ENCODE measurements at places on chromosomes 7 and 10.

DNA sequence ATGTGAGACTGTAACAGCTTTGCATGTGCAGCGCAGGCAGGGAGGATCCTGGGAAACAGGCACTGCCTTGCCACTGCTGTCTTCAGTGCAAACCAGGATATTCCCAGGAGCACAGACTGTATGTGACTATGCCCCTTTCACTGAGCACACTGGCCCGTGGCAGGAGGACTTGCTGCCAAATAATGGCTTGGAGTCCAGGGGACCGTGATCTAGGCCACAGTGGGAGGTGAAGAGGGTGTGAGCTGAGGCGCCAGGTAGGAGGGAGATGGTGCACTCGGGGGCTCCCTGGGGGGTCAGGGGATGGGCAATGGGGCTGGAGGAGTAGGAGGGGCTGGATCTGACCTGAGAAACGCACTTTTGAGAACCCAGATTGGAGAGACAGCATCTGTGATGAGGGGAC is 193.4 kb upstream of the ZNF32 start:
- no peak for DNase-seq

- DNase-seq: no peak
These were observed 101.1 kb downstream of the PRKAG2 start for GRCh38 chr7:151775547-151776443.

- DNase-seq: no peak
These were observed 288.7 kb downstream of the SDK1 start for GRCh38 chr7:3589752-3590151.

DNA sequence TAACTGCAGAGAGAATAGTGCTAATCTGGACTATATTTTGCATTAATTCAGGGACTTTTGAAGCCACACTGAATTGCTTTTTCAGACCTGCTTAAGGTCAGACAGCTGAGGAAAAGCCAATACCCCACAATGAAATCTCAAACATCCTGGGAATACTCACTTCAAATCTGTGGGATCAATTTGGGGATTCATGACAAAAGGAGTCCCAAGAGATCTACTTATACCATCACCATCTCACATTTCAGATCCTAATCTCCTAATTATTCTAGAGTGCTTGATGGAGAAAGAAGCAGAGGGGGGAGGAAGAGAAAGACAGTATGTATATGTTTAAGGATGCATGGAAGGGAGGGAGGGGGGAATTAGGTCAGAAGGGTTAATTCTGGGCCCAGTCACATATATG is 202.2 kb downstream of the CACNA2D1 start:
- DNase-seq: no peak

DNA sequence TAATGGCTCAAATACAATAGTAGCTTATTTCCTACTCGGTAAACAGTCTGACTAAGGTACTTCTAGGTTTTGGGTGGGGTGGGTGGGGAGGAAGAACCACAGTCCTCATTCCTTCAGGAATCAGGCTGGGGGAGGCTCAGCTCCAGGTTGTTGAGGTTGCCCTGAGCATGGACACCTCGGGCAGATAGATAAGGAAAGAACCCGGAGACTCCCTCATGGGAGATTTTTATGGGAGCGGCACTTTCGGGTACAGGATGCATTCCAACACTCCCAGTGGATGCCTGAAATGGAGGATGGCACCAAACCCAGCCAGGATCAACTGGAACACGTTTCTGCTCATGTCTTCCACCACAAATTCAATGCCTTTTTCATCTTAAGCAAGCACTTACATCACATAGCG is 5.5 kb upstream of the GSDME start:
- no peak for DNase-seq

- DNase-seq: no peak
These were observed 8.8 kb downstream of the BLVRA start for GRCh38 chr7:43767311-43767710.

- no peak for DNase-seq
These were observed 172.4 kb downstream of the PRPF18 start for GRCh38 chr10:13759168-13759567.

DNA sequence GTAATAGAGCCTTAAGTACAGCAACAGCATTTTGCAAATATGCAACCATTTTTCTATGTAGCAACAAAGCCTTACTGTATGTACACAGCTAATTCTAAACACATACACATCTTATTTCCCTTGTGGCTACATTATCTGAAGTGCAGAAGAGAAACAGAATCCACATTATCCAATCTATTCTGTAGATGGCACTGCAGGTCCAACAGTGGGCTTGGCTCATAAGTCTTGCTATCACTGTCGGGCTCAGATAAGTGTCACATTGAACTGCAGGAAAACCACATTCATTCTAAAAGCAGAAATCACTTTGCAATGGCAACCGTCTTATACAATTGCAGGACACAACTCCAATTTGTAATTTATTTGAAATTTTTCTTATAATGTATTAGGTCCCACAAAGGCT is 109.8 kb upstream of the NOBOX start:
- DNase-seq: no peak

Measured in activated CD4-positive, alpha-beta T cell treated with anti-CD3 and anti-CD28 coated beads for 4 hours (primary cell).